Effector CD8-positive, alpha-beta T cell (primary cell): ENCODE measurements at places on chromosomes 1 and 21.

DNA sequence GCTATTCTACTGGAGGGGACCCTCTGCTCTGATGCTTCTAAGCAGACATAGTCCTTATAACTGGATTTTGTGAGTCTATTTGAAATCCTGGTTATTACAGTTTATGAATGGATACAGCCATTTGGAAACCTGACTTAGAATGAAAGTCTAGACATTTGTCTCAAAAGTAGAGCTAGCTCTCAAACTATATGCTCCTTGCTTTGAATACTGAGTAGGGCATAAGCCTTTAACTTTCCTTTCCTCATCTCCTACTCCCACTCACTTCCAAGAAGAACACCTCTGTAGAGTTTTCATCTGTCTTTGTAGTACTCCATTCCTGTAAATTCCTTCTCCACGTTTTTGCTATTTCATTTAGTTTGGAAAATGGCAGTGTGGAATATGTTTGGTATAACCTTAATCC is 9.0 kb upstream of the ARID1A start:
- DNase-seq: no peak

- DNase-seq: no peak
Measured at GRCh38 chr21:16585896-16586295, 856.1 kb downstream of the USP25 start.

DNA sequence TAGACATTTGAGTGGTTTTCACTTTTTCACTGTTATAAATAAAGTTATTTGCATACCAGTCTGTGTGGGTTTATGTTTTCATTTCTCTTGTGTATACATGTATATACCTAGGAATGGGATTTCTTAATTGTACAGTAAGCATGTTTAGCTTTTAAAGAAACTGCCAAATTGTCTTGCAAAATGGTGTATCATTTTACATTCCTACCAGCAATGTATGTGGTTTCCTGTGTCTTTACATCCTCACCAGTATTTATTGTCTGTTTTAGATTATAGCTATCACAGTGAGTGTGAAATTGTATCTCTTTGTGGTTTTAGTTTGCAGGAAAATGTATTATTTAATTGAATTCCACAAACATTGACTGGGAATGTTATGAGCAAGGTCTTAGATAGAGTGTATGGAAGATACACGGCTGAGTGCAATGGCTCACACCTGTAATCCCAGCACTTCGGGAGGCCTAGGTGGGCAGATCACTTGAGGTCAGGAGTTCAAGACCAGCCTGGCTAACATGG is 57.3 kb downstream of the MACF1 start:
- no peak for DNase-seq

GRCh38 chr1:18640228-18641004 is 9.8 kb downstream of the PAX7 start:
- no peak for DNase-seq

GRCh38 chr1:65477414-65478378 is 57.2 kb downstream of the LEPR start:
- no peak for DNase-seq

- no peak for DNase-seq
Measured at GRCh38 chr1:244585867-244586266, 67.1 kb upstream of the DESI2 start.

- no peak for DNase-seq
Measured at GRCh38 chr1:92820551-92820950, 11.3 kb upstream of the RPL5 start.

- no peak for DNase-seq
Measured at GRCh38 chr21:45094412-45094811, 20.0 kb downstream of the ADARB1 start.

DNA sequence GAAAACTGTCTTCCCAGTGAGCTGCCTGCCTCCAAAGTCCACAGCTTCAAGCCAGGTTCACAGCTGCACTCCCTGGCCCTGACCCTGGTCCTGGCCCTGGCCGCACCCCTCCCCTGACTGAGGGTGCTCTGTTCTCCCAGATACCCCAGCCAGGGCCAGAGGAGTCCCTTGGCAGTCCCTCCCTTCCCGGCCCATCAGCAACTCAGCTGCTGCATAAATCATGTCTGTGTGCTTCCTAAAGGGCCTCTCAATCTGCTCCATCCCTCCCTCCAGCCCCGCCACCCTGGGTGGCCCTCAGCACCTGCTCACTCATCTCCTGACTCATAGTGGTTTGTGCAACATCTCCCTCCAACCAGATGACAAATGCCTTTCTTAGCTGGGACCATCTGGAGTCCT is 24.8 kb upstream of the C1orf174 start:
- DNase-seq: no peak

DNA sequence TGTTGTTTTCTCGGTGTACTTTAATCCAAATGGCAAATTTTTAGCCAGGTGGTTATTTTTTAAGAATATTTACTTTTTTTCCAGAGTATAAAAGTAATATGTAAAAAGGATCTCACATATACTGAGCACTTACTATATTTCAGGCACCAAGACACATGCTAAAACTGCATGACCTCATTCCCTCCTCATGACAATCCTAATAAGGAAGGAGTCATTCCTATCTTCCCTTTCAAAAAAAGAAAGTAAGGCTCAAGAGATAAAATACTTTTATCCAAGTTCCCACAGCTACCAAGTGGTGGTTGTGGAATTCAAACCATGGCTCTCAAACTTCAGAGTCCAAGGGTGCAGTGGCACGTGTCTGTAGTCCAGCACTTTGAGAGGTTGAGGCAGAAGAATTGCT is 19.4 kb downstream of the ATP2B4 start:
- DNase-seq: no peak

DNA sequence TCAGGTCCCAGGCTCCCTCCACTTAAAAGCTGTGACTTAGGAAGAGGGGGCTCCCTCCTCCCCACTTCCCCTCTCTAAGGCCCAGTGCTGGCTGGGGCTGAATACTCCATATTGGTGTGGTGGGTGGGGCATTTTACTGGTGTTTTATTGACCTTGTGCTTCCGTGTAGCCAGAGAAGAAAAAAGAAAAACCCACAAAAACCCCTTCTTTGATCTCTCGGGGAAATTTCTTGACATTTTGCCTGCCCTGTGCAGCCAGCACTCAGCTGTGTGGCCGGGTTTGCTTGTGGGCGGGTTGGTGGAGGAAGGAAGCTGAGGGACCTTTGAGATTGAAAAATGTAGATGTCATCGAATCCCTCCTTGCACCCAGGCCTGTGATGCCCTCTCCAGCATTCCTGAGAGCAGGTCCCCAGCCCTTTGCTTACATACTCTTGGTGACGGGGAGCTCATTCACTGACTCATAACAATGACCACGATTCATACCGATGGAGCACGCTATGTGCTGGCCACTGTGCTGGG is 24.8 kb downstream of the TNFRSF8 start:
- no peak for DNase-seq

DNA sequence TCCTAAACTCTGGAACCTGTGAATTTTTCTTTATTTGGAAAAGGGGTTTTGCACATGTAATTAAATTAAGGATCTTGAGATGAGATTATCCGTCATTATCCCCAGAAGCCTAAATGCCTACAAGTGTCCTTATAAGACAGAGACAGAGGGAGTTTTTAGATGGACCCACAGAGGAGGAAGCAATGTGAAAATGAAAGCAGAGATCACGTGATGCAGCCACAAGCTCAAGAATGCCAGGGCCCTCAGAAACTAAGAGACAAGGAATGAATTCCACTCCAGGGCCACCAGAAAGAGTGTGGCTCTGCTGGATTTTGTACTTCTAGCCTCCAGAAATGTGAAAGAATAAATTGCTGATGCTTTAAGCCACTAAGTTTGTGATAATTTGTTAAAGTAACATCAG is 183.6 kb upstream of the UBE2U start:
- no peak for DNase-seq

DNA sequence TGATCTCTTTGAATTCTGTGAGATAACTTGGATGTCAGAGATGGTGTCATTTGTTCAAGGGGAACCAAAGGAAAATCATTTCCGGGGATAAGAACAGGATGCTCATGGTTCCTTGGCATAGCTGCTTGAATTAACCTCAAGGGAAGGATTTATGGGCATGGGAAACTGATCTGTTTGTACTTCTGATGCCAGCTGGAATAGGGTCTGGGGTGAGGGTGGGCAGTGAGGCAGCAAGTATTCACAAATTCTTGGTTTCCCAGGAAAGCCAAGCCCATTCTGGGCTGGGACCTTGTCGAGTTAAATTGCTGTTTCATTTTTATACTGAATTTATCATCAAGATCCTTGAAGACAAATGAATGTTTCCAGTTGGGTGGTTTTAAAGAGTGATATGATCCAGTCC is 14.1 kb downstream of the INTS3 start:
- no peak for DNase-seq

DNA sequence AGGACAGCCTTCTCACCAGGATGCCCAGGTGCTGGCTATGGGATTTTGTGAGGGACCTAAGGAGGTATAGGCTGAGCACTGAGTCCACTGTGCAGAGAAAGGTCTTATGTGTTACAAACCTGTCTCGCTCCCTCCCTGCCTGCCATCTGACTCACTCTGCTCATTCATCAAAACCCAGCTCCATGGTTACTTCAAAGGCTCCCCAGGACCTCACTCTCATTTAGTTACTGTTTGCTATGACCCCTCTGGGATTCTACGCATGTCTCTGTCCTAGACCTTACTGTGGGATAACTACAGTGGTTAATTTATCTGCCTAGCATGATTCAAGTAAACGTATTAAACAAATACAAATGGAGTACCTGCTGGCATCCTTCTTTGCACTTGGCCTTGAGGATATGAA is 211.6 kb upstream of the KIAA0040 start:
- DNase-seq: no peak

DNA sequence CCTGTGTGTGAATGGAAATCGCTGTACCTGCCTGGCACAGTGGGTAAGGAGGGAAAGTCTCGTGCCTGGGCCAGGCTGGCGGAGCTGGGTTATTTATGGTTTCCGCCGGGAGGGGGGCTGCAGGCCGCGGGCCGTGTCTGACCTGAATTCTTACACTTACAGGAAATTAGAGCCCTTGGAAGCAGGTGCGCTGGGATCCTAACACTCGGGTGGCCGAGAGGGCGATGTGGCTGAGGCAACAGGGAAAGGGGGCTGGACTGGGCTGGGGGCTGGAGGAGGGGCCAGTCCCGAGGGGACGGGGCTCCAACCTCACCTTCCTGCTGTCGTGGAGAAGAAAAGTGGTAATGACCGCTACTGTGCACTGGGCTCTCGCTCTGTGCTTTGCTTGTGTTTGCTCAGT is 109.4 kb upstream of the WNT4 start:
- DNase-seq: no peak

- DNase-seq: no peak
Measured at GRCh38 chr1:159900086-159900680, at the start of gene CFAP45. Gene CFAP45, minus strand, starts transcription at chr1:159900165. Its CDS starts 67 bp downstream, at chr1:159900098.

DNA sequence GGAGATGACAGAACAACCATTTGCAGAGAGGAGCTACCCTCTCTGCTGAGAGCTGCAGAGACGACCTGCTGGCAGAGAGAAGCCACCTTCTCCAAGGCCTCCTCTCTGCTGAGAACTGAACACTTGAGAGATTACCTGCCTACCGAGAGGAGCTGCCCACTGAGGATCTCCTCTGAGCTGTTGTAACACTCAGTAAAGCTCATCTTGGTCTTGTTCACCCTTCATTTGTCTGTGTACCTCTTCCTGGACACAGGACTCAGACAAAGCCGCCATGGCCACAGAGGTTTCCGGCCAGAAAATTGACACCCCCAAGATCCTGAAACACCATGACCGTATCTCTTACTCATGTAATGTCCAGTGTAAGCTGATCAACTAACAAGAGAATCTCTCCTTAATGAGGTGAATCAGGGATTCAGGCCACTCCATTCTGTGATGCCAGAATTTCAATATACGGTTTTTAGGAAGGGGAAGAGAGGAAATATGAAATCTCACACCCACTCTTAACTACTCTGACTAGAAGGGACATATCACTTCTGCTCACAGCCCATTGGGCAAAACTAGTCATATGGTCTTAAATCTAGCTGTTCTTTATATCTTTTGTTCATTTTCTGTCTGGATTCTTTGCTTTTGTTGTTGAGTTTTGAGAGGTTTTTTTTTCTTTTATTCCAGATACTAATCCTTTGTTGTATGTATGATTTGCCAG is 83.8 kb downstream of the RHOU start:
- DNase-seq: no peak

DNA sequence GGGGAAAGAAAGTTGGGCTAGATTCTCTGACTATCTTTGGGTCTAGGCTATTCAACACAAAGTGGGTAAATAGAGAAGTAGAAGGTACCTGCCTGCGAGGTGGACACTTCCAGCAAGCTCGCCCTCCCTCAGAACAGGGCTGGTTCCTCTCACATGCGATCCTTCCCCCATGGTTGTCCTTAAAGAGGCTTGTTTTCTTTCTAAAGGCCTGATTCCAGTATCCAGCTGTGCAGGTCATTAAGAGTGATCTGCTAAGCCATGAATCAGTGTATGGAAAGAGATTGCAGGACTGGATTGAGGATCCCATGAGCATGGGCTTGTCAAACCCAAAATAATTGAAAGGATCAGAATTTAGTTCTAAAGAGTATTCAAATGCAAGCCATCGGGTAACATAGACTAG is 189.0 kb downstream of the URB2 start:
- DNase-seq: no peak

GRCh38 chr1:66084442-66084841 is 291.7 kb downstream of the PDE4B start:
- DNase-seq: no peak

GRCh38 chr1:26912147-26912490 is 1.7 kb downstream of the NR0B2 start:
- DNase-seq: no peak

DNA sequence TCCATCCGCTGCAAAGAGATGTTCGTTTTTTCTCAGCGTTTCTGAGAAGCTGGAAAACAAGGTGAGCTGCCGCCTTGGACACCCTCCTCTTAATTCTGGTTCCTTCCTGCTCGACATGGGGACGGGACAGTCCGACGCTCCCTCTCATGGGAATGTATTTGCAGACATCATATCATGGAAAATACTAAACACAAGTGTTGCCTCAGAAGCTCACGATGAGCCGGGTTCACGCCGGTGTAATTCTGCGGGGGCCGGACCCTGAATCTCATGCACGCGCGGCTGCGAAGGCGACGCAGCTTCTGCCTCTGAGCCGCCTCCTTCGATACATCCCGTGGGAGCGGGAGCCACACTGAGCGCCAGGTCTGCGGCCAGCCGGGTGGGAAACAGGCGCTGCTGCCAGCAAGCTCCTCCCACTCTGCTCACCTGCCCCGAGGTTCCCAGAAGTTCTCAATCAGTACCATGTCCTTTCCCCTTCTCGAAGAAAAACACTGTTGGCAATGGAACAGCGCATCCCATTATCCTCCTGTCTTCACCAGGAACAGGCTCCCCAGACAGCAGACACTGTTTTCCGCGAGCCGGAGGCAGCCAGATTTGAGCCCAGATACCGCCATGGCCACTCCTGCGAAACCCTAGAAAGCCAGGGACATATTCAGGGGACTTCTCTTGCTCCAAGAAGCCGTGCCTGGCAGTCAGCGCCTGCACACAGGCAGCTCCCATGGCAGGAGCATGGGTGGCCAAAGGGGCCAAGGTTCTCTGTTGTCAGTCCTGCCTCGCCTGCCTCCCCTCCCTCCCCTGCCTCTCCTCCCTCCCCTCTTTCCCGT is 98.0 kb downstream of the WDR4 start:
- no peak for DNase-seq

DNA sequence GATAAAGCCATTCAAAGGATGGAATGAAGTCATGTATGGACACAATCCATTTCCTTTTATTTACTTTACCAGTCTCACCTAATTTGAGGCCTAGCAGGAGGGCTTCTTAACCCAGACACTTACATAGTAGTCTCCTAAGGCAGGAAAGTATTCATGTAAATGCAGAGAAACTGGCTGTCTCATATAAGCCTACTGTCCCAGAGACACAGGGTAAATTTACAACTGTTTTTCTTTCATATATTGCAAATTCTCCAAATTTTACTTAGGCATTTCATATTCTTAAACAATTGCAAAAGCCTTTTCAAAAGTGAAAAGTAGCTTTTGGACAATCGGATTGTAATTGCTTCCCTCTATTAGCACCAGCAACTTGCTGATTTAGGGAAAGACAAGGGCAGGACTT is 29.9 kb downstream of the SPAG17 start:
- DNase-seq: no peak
